ENCODE measurements at places on chromosomes 3 and 15. TPM values are rescaled to one million over a fixed set of nuclear protein-coding genes. Genes with fewer than 3 reads are reported as not detected.

FLNB gene
- 618 TPM for total RNA-seq

GOLGA8R gene
- total RNA-seq, result 3.6 TPM

C3orf85 gene
- total RNA-seq, result not detected

DNA sequence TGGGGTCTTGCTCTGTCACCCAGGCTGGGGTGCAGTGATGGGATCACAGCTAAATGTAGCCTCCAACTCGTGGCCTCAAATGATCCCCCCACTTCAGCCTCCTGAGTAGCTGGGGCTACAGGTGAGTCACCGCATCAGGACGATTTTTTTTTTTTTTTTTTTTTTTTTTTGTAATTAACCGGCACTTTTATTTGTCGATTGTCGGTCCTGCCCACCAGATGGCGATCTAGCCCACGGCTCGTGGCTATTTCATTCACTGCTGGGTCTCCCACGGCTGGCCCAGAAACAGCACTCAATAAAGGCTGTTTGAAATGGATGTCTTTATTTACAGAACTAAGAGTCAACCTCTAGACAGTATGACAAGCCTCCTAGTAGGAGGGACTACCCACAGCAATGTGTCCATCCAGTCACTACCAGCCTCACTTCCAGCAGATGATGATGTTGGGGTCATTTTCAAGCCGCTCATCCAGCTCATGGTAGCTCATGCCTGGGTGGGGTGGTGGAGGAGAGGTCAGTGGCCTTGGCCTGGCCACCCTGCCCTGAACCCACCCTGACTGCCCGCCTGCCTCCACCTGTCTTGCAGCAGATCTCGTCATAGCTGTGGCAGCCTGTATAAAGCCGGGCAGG is 1.8 kb upstream of the ZMYND10 start:
- H3K27me3 ChIP-seq, result no peaks in the 10 kb centered on the region
- no peaks in the 10 kb centered on the region for H3K36me3 ChIP-seq
- no peak overlapping the region for H3K27ac ChIP-seq
- H3K4me3 ChIP-seq, result no peak overlapping the region
- peaks cover 30% of the 10 kb centered on the region for H3K4me1 ChIP-seq

DNA sequence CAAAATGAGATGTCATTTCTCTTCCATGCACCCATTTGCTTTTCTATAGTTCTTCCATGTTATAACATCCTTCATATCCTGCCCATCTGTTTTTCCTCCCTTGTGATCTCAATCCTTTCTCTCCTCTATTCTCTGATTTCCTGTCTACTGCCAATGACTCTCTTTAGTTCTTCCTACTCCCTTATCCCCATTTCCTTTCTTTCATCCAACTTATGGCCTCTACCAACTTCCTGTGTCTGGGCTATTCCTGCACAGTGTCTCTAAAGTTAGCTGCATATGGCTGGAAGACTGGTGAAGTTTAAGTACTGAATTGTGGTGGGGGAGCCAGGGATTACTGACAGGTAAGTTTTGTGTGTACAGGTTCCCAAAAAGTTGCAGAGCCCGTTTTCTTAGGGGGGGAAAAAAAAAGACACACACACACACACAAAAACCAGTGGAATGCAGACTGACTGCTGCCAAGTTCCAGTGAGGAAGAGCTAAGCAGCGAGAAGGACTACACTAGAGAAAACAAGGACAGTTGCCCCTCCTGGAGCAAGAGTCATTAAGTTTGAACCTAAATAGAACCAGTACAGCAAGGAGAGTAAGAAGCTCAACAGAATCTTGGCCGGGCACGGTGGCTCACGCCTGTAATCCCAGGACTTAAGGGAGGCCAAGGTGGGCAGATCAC is 28.8 kb downstream of the XRN1 start:
- no peak overlapping the region for H3K4me3 ChIP-seq
- no peak for DNase-seq
- H3K27me3 ChIP-seq, result no peaks in the 10 kb centered on the region
- H3K27ac ChIP-seq, result no peak overlapping the region

DNA sequence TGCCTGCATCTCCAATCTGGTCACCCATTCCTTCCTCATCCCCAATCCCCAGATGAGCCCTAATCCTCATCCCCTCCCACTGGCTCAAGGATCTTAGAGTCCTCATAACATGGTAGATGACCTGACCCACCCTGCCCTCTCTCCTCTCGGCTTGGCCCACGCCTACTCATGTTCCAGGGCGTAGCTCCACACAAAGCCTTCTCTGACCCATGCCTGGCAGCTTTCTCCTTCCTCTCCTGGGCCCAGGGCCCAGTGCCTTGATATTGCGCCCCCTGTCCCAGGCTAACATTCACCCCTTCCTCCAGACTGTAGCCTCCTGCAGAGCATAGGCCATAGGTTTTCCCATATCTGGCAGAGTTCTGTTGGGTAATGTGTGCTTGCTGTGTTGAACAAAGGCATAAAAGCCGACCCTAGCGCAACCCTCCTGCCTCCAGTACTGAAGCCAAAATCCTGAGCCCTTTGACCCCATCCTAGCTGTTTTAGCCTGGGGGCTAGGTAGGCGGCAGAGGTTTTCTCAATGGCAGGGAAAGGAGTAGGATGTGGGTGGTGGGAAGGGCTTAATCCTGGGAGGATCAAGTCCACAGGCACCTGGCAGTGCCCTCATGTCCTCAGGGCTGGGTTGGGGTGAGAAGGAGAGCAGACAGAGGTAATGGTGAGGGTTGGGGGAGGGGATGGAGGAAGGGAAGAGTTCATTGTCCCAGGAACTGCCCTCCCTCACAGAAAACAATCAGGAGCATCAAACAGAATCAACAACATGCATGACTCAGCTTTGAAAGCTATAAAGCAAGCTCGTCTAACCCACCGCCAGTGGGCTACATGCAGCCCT is 35.5 kb downstream of the MESD start:
- no peak for DNase-seq
- no peaks in the 10 kb centered on the region for H3K36me3 ChIP-seq
- H3K27me3 ChIP-seq, result no peaks in the 10 kb centered on the region
- H3K4me3 ChIP-seq, result no peak overlapping the region

DNA sequence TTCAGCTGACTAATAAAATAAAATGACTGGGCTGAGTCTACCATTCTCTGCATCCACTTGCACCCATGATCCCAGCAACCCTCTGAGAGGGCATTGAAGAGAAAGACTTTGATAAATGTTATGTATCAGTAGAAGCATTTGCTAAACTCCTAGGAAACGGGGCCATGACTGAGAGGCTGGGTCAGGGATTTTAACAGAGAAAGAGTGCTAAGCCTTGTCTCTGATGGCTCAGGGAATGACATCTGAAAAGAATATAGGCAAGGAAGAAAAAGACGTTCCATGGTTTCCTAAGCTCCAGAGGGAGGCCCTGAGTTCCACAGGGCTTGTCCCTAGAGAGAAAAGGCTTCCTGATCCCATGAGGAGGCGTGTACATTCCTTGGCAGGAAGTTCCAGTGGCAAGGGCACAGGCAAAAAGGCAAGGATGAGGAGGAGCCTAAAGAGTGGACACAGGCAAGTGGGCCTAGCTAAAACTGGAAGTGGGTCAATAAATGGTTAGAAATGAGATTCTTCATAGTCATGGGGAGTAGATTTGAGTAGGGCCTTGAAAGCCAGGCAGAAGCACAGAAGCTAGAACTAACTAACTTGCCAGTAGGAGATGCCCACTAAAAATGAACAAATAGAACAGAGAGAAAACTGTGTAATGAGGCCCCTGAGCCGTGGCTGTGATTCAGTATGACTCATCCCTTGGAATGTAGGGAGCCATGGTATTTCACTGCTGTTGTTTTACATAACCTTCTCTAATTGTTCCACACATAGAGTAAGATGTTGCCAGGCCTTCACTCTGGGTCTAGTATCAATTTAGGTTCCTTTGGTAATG is 44.9 kb upstream of the MANF start:
- peak overlapping the region; percentile 59 for H3K27ac ChIP-seq
- no peaks in the 10 kb centered on the region for H3K36me3 ChIP-seq
- H3K27me3 ChIP-seq, result no peaks in the 10 kb centered on the region
- H3K4me3 ChIP-seq, result no peak overlapping the region
- DNase-seq, result no peak

- H3K4me3 ChIP-seq, result no peak overlapping the region
- no peaks in the 10 kb centered on the region for H3K36me3 ChIP-seq
Measured at GRCh38 chr3:70833239-70833960, 521.0 kb upstream of the MDFIC2 start.

DNA sequence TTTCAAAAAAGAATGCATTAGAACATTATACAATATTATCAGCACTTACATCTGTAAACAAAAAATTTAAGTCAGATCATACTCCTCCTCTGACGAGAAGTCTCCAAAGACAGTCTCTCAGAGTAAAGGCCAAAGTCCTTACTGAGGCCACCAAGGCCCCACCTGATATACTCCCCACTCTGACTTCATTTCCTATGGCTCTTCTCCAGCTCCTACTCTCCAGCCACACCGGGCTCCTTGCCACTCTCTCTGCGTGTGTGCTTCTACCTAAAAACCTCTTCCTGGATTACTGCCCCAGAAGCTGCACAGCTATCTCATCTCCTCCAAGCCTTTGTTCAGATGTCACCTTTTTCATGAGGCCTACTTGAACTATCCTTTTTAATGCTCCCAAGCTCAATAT is 5.0 kb downstream of the DCP1A start:
- DNase-seq, result peak; percentile 32
- H3K27ac ChIP-seq, result peak overlapping the region; percentile 9
- no peak overlapping the region for H3K4me3 ChIP-seq
- H3K4me1 ChIP-seq, result peaks cover 34% of the 10 kb centered on the region
- no peaks in the 10 kb centered on the region for H3K27me3 ChIP-seq

GRCh38 chr3:37183976-37184375 is 9.6 kb upstream of the LRRFIP2 start:
- DNase-seq, result no peak
- no peak overlapping the region for H3K4me3 ChIP-seq
- H3K4me1 ChIP-seq, result peaks cover 5% of the 10 kb centered on the region
- H3K27ac ChIP-seq, result peak overlapping the region; percentile 65

GRCh38 chr15:91291673-91292072 is 191.6 kb downstream of the SV2B start:
- H3K4me1 ChIP-seq, result peaks cover 5% of the 10 kb centered on the region
- H3K27ac ChIP-seq, result no peak overlapping the region
- H3K4me3 ChIP-seq, result no peak overlapping the region
- H3K36me3 ChIP-seq, result no peaks in the 10 kb centered on the region
- peaks cover 36% of the 10 kb centered on the region for H3K27me3 ChIP-seq
